ENCODE measurements at places on chromosomes 11 and 22. TPM values are rescaled to one million over a fixed set of nuclear protein-coding genes. Genes with fewer than 3 reads are reported as not detected.

Gene OR51B4
- total RNA-seq: 0.36 TPM

DNA sequence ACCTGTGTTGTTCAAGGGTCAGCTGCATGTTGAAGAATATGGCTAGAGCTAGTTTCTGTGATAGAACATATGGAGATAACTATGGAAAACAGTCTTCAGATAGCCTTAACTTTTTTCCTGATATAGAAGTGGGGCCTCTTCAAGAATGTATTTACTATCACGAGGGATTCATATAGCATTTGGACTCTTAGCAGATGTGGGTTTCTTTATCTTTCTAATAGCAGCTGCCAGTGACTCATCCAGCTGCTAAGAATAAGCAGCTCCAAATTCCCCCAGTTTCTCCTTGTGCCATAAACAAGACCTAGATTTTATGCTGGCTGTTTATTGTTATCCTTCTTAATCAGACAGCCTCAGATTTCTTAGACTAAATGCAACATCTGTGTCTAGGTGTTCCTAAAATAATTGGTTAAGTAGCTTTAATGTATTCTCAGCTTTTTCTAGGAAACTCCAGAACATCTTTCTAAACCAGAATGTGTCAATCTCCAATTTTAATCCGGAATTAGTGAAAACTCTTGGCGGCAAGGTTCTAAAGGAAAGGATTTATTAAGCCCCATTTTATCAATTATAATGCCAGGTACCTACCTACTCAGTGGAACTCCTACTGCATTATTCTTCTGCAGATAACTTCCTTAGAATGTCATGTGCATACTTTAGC is 119.8 kb downstream of the CSTPP1 start:
- no peak for DNase-seq

DNA sequence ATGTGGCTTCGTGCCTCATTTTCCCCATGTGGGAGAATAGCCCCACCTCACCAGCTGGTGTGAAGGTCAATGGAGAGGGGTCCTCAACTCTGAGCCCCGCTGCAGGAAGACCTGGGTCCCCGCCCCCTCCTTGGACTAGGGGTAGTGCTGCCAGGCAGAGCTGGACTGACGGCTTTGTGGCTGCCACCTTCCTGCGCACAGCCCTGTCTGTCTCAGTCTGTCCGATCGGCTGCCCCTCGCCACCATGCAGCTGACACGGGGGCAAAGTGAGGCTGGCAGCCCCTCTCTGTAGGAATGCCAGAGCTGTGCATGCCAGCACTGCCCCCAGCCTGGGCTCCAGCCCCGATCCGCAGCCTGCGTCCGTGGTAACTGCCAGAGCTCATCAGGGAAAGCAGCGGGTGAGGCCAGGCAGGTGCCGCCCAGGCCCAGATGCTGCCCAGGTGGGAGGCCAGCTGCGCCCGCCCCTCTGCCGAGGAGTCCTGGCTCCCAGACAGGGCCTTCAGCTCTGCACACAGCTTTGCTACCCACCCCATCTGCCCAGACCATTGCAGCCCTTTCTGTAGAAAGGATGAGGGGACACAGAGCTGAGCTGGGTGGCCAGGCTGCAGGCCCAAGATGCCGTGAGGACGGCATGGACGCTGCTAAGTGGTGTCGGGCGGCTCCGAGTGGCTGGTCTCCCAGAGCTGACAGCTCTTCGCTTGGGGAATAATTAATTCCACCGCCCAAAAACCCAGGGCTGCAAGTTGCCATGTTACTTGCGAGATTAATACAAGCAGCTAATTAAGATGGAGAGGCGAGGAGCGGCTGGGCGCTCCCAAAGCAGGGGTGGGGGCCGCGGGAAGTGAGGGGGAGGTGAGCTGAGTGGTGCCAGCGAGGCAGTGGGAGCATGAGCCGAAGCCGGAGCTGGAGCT is 19.5 kb upstream of the FLRT1 start:
- DNase-seq: no peak

GRCh38 chr11:113675565-113675964 is 30.5 kb downstream of the TMPRSS5 start:
- no peak for DNase-seq

DNA sequence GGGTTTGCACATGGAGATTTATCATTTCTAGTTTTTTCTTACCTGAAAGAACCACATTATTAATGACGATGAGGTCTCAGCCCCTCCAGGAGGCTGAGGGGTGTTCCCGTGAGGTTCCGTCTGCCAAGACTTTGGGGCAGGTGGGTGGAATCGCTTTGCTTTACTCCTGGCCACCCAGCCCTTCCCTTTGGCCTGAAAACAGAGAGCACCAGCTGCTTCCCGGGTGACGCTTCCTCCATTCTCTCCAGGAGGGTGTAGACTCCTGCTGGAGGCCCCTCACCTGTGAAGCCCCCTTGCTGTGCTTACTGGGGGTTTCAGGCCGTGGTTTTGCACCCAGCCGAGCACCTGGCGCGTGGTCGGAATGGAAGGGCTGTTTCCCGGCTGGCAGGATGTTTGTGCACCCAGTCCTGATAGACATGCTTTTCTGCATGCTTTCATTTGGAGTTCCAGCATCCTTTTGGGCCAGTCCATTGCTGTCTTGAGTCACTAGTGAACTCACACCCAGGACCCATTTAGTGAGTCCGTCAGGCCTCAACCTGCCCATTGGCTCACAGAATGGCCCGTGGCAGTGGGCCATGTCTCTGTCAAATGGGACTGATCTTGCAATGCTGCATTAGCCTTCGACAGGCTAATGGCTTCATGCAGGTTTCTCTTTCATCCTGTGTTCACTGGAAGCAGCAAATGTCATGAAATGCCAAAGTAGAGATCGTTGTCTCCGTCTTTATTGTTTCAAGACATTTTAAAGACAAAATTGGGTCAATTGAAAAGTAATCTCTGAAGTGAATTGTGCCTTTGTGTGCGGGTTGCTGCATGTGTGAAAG is 360.8 kb downstream of the TBC1D22A start:
- no peak for DNase-seq

DNA sequence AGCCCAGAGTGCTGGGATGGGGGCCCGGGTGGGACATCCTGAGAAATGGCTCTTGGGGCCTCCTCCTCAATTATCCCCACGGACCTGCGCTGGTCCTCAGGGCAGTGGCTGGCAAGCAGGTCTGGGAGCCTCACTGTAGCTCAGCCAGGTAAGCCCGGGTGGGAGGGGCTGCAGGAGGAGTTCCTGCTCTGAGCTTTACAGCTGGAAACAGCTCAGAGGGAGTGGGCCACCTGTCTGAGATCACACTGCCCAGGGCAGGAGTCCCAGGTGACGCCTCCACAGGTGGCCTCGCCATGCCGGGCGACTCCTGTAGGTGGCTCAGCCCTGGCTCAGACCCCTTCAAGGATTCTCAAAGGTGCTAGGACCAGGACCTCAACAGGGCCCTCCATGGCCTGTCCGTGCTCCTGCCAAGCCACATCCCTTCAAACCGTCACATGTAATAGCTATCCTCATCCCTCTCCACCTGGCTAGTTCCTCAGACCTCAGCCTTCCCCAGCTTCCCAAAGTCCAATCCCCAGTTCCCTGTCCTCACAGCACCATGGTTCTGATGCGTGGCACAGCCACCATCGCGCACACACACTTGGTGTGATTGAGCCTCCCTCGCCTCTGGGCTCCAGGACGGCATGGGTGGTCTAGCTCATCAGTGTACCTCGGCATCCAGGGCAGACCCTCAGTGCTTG is 3.6 kb upstream of the TSSK2 start:
- DNase-seq: no peak

GRCh38 chr11:35618497-35619115 is 346 bp downstream of the FJX1 start:
- peak; percentile 40 for DNase-seq

GRCh38 chr11:60835534-60835846 is 6.4 kb upstream of the CCDC86 start:
- no peak for DNase-seq

GRCh38 chr11:30585892-30586250 is 282 bp downstream of the MPPED2 start:
- peak; percentile 36 for DNase-seq

DNA sequence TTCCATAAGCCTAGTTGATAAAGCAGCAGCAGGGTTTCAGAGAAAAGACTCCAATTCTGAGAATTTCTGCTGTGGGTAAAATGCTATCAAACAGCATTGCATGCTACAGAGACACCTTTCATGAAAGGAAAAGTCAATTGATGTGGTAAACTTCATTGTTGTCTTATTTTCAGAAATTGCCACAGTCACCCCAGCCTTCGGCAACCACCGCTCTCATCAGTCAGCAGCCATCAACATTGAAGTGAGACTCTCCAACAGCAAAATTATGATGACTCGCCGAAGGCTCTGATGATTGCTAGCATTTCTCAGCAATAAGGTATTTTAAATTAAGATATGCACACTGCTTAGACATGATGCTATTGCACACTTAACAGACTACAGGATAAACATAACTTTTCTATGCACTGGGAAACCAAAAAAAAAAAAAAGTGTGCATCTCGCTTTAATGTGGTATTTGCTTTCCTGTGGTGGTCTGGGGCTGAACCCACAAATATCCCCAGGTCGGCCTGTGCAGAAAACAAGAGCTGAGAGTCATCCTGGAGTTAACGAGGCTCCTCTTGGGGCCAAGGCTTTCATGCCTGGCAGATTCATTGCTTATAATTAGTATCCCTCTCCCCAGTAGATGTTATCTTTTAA is 192.1 kb downstream of the CTTN start:
- no peak for DNase-seq
